ENCODE measurements at places on chromosomes 7 and 10. TPM values are rescaled to one million over a fixed set of nuclear protein-coding genes. Genes with fewer than 3 reads are reported as not detected.
A peak's percentile ranks its signal among the peaks of the same experiment; 100 is the strongest.

Gene SPDYE2
- not detected for total RNA-seq

Gene NYAP1
- total RNA-seq: 0.28 TPM

- no peaks in the 10 kb centered on the region for H3K4me1 ChIP-seq
- H3K27ac ChIP-seq: no peak overlapping the region
- H3K36me3 ChIP-seq: no peaks in the 10 kb centered on the region
- H3K4me3 ChIP-seq: no peak overlapping the region
- no peaks in the 10 kb centered on the region for H3K27me3 ChIP-seq
These were observed 525.6 kb upstream of the ADARB2 start for GRCh38 chr10:2262878-2263277.

GRCh38 chr10:90171014-90171722, 469.8 kb downstream of the KIF20B start:
- H3K4me3 ChIP-seq: no peak overlapping the region
- no peaks in the 10 kb centered on the region for H3K4me1 ChIP-seq
- H3K27me3 ChIP-seq: no peaks in the 10 kb centered on the region
- no peaks in the 10 kb centered on the region for H3K36me3 ChIP-seq
- DNase-seq: no peak

Gene NDUFB8
- total RNA-seq: 98.3 TPM

- peaks cover 3% of the 10 kb centered on the region for H3K4me1 ChIP-seq
- no peak overlapping the region for H3K4me3 ChIP-seq
- no peaks in the 10 kb centered on the region for H3K36me3 ChIP-seq
- no peaks in the 10 kb centered on the region for H3K27me3 ChIP-seq
- no peak overlapping the region for H3K27ac ChIP-seq
These were observed 11.3 kb downstream of the PLCE1 start for GRCh38 chr10:94005050-94005449.

GRCh38 chr10:81984428-81984827, 109.4 kb downstream of the NRG3 start:
- no peak for DNase-seq
- H3K36me3 ChIP-seq: no peaks in the 10 kb centered on the region
- no peaks in the 10 kb centered on the region for H3K27me3 ChIP-seq
- no peak overlapping the region for H3K4me3 ChIP-seq
- no peaks in the 10 kb centered on the region for H3K4me1 ChIP-seq

Gene SMC3
- 15.2 TPM for total RNA-seq

- peaks cover 21% of the 10 kb centered on the region for H3K4me1 ChIP-seq
- no peak overlapping the region for H3K4me3 ChIP-seq
- H3K27ac ChIP-seq: no peak overlapping the region
- H3K36me3 ChIP-seq: peaks cover 45% of the 10 kb centered on the region
- DNase-seq: no peak
These were observed 40.9 kb downstream of the ACSM6 start for GRCh38 chr10:95234951-95235350.

DNA sequence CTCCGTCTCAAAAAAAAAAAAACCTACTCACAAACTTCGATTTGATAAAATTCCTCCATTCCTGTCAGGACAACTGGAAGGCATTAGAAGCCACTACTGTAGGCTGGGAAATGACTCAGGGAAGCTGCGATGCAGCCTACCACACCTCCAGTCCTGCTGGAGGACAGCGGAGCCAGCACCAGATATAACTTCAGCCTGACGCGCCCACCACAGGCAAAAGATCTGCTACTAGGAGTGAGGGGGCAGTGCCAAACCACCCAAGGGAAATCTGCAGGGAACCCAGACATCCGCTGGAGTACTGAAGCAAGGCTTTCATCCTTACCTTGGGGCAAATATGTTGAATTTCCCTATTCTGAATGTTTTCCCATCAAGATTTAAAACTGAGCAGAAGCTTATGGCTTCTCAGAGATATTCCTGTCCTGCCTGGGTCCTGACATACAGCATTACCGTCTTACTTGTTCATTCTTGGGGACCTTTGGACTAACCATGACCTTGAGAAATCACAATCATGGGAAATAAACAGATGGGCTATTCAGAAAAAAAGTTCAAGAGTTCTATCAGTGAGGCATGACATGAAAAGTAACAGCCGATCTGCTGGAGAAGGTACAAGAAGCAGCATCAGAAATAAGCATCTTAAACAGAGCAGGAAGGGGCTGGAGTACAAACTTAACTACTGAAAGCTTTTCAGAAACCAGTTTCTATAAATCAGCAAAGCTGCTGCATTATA, 20.4 kb downstream of the BCCIP start:
- no peak overlapping the region for H3K27ac ChIP-seq
- no peak overlapping the region for H3K4me3 ChIP-seq
- no peak for DNase-seq

GRCh38 chr10:21810582-21811244, 192.8 kb downstream of the DNAJC1 start:
- no peak overlapping the region for H3K27ac ChIP-seq
- no peak overlapping the region for H3K4me3 ChIP-seq
- peaks cover 1% of the 10 kb centered on the region for H3K4me1 ChIP-seq
- H3K36me3 ChIP-seq: no peaks in the 10 kb centered on the region
- H3K27me3 ChIP-seq: no peaks in the 10 kb centered on the region

DNA sequence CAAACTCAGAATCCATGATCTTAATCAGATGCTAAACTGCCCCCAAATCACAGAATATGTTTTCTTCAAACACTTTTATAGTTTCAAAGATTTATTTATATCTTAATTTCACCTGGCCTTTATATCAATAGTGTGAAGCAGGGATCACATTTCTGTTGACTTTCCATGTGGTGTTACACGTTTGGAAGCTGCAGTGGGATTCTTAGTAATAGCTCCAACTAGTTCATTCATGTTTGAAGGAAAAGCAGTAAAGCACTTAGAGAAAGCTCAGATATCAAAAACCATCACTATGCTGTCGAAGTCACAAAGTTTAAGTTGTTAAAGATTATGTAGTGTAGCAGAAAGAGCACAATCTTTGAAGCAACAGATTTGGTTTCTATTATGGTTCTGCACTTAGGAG, 16.8 kb downstream of the ENO4 start:
- H3K27me3 ChIP-seq: peaks cover 5% of the 10 kb centered on the region
- H3K27ac ChIP-seq: no peak overlapping the region
- no peaks in the 10 kb centered on the region for H3K36me3 ChIP-seq
- no peak overlapping the region for H3K4me3 ChIP-seq

DNA sequence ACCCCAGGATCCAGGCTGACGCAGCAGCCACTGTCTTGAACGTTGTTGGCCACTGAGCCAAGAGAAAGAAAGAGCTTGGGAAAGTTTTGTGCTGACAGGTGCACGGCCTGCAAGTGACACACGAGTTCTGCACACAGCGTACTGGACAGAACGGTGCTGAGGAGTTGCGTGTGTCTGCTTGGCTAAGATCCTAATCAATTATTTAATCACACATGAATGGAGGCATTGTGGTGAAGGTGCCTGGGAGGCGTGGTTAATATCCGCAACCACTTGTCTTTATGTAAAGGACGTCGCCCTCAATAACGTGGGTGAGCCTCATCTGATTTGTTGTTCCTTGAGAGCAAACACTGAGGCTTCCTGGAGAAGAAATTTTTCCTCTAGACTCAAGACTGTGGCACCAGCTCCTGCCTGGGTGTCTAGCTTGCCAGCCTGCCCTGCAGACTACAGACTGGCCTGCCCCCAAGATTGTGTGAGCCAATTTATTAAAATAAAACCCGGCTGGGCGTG, 16.6 kb upstream of the GNA12 start:
- DNase-seq: no peak
- H3K4me3 ChIP-seq: no peak overlapping the region
- H3K27ac ChIP-seq: no peak overlapping the region
- H3K36me3 ChIP-seq: no peaks in the 10 kb centered on the region
- peaks cover 13% of the 10 kb centered on the region for H3K4me1 ChIP-seq

DNA sequence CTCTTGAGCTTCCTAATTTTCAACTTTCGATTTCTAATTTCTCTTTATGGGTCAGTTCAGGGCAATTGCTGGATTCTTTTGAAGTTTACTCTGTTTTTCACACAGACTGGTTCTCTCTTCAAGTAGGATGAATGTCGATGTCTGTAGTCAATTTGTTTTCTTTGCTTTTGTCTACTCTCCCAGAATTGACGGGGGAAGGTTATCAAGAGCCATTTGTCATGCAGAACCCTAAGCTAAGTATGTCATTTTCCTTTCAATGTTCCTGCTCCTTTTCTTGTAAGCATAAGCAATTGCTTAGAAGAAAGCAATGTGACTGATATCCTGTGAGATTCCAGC, 53.7 kb downstream of the SLC39A12 start:
- H3K27ac ChIP-seq: no peak overlapping the region
- peak overlapping the region; percentile 9 for H3K4me3 ChIP-seq
- H3K27me3 ChIP-seq: no peaks in the 10 kb centered on the region
- H3K4me1 ChIP-seq: peaks cover 2% of the 10 kb centered on the region

DNA sequence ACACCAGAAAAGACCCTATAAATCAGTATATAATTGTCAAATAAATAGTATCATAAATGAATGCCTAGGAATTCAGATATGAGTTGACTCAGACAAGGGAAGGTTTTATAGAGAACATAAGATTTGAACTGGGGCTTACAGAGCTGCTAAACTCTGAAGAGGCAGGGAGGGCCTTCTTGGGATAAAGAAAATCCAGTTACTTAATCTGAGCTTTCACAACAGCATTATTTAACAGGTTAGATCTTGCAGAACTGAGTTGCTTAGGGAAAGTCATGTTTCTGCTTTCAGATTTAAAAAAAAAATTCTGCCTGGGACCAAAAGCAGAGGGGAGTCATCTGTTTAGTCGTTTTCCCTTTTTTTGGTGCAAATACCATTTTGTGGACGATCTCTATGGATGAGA, 594.8 kb upstream of the FZD8 start:
- H3K27me3 ChIP-seq: no peaks in the 10 kb centered on the region
- no peaks in the 10 kb centered on the region for H3K4me1 ChIP-seq
- DNase-seq: no peak
- H3K36me3 ChIP-seq: no peaks in the 10 kb centered on the region
- H3K4me3 ChIP-seq: no peak overlapping the region
- no peak overlapping the region for H3K27ac ChIP-seq

Gene ELN
- total RNA-seq: 2.2 TPM

DNA sequence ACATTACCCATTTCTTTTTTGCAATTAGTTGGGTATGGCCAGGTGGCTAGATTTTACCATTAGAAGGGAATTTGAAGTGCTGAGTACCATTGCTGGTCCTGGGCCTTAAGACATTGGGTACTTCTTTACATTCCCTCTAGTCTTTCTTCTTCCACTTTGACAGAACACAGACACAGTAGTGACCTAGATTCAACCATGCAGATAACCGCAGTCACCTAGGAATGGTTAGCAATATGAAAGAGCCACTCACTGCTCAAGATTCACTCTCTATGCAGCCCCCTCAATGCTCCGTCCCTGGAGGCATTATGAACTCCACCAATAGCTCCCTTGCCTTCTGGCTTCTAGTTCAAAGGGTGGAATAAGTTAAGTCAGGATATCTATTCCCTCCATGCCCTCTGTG, 16.2 kb upstream of the PON1 start:
- no peak overlapping the region for H3K27ac ChIP-seq
- no peaks in the 10 kb centered on the region for H3K36me3 ChIP-seq
- H3K27me3 ChIP-seq: no peaks in the 10 kb centered on the region
- DNase-seq: no peak

Gene ZNF736
- 10.6 TPM for total RNA-seq

Gene CLRN3
- total RNA-seq: not detected

DNA sequence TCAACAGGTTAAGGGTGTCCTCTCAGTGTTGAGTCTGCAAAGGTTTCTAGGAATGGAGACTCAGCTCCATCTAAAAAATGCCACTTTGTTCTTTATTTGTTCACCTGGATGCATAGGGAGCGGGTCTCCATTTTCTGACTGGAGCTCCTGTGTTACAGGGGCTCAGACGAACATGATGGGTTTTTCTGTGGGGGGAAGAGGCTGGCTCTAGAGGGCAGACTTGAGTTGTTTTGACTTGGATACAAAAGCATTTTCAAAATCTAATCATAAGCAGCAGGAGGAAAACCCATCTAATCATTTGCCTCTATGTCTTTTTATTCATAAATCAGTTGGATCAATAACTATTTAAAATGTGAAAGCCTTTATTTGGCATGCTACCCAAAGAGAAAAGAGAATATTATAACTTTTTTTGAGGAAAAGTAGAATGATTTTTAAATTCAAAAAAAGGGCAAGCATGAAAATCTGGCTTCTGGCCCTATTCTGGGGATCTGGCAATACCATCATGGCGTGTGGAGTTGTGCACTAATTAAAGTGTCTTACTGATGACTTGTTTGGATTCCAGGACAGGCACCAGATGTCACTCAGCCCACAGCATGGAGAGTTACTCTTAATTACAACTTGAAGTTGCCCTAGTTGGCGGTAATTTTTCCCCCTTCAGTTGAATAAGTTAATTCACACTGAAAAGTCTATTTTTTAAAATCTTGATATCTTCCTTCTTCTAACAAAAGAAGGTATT, 594.9 kb downstream of the REEP3 start:
- no peak overlapping the region for H3K27ac ChIP-seq
- H3K27me3 ChIP-seq: no peaks in the 10 kb centered on the region
- H3K4me3 ChIP-seq: no peak overlapping the region
- no peaks in the 10 kb centered on the region for H3K36me3 ChIP-seq
- no peaks in the 10 kb centered on the region for H3K4me1 ChIP-seq
- no peak for DNase-seq

Gene PIP
- total RNA-seq: not detected

- H3K27me3 ChIP-seq: no peaks in the 10 kb centered on the region
- no peaks in the 10 kb centered on the region for H3K4me1 ChIP-seq
- no peak overlapping the region for H3K4me3 ChIP-seq
- H3K36me3 ChIP-seq: no peaks in the 10 kb centered on the region
These were observed 35.0 kb downstream of the GFRA1 start for GRCh38 chr10:116237970-116238369.

- no peak for DNase-seq
- no peak overlapping the region for H3K27ac ChIP-seq
- H3K36me3 ChIP-seq: no peaks in the 10 kb centered on the region
- H3K27me3 ChIP-seq: no peaks in the 10 kb centered on the region
These were observed 36.3 kb downstream of the HYAL4 start for GRCh38 chr7:123881300-123881699.

DNA sequence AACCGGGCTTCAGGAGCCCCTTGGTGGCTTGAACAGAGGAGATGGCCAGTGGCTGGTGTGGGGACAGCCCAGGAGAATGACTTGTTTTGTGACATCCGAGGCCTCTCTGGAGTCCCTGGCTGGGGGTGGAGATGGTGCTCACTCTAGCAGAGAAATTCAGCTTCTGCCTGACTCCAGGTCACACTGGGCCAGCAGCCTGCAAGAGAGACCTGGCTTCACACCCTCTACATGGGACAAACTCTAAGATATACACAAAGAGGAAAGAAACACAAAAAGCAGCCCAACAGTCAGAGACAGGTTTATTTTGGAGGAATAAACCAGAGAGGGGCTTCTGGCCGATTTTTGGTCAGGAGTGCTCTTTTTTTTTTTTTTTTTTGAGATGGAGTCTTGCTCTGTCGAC, 132.8 kb downstream of the ELFN1 start:
- no peaks in the 10 kb centered on the region for H3K4me1 ChIP-seq
- H3K4me3 ChIP-seq: no peak overlapping the region
- no peak overlapping the region for H3K27ac ChIP-seq
- DNase-seq: no peak
- H3K36me3 ChIP-seq: no peaks in the 10 kb centered on the region

DNA sequence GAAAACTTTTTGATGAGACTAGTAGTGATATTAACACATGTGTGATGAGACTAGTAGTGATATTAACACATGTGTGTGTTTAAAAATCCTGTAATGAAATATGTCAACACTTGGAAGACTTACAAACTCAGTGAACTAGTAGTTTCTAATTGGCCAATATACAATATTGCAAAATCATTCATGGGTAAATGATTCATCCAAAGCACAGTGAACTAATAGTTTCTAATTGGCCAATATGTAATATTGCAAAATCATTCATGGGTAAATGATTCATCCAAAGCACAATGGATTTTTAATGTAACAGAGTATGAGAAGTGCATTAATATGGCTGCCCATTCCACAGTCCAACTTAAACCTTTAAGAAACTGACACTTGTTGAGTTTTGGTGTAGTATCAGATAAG, 77.8 kb downstream of the ATAD1 start:
- peak; percentile 85 for DNase-seq
- peaks cover 11% of the 10 kb centered on the region for H3K36me3 ChIP-seq
- no peak overlapping the region for H3K27ac ChIP-seq
- H3K4me1 ChIP-seq: no peaks in the 10 kb centered on the region
- H3K4me3 ChIP-seq: no peak overlapping the region

Gene ADARB2
- not detected for total RNA-seq

Measured in IMR-90 (cell line).